ENCODE measurements at places on chromosomes 6 and 20. TPM values are rescaled to one million over a fixed set of nuclear protein-coding genes. Genes with fewer than 3 reads are reported as not detected.

The RBPJL gene
- not detected for total RNA-seq

- DNase-seq = no peak
Measured at GRCh38 chr6:108277295-108277694, 16.5 kb upstream of the SNX3 start.

The CALHM6 gene
- total RNA-seq = 3.2 TPM

The TSBP1 gene
- total RNA-seq = not detected

The ARG1 gene
- not detected for total RNA-seq

The PCK1 gene
- total RNA-seq = not detected

DNA sequence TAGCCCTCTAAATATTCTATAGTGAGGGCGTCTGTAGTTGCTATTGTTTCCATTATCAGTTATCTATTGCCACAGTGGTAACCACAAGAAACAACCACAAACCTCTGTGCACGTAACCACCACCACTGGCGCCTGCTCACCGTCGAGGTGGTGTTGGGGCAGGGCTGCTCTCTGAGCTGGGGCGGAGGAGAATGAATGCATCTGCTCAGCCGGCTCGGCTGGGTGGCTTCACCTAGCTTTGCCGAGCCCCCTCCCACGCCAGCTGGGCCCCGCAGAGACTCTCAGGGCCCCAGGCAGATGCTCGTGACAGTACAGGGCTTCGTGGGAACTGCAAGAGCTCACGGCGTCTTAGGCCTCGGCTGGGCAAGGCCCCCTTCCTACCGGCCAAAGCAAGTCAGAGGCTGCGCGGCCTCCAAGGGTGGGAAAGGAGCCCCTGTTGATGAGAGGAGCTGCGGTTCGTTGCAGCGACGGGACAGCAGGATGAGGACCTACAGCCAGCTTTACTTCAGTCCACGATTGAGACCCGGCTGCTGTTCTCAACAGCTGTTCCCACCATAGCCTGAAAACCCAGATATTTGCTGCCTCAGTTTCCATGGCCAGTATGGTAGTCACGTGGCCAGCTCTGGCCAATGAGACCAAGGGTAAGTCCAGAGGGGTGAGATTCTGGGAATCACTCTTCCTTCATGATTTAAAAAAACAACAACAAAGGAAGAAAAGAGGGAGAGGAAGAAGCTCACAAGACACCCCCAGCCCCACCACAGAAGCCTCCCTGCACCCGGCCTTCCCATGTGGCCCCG lies 120.2 kb upstream of the AFDN start:
- DNase-seq = no peak

DNA sequence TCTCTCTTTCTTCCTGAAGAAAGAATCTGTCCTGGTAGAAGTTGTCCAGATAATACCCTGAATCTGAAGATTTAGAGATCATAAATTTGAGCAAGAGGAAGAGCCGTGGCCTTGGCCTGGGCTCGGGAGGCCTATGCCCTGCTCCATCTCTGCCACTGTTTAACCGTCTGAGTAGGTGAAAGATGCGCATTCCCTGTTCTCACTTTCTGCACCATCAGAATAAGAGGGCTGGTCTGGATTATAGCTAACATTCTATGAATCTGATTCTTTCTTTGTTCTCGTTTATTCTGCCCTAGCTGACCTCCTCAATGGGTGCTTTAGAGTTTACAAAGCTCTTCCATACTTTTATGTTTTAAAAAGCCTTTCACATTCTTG lies 51.3 kb downstream of the ELOVL4 start:
- no peak for DNase-seq

GRCh38 chr20:58005581-58006345 lies 222.7 kb downstream of the ANKRD60 start:
- DNase-seq = no peak

DNA sequence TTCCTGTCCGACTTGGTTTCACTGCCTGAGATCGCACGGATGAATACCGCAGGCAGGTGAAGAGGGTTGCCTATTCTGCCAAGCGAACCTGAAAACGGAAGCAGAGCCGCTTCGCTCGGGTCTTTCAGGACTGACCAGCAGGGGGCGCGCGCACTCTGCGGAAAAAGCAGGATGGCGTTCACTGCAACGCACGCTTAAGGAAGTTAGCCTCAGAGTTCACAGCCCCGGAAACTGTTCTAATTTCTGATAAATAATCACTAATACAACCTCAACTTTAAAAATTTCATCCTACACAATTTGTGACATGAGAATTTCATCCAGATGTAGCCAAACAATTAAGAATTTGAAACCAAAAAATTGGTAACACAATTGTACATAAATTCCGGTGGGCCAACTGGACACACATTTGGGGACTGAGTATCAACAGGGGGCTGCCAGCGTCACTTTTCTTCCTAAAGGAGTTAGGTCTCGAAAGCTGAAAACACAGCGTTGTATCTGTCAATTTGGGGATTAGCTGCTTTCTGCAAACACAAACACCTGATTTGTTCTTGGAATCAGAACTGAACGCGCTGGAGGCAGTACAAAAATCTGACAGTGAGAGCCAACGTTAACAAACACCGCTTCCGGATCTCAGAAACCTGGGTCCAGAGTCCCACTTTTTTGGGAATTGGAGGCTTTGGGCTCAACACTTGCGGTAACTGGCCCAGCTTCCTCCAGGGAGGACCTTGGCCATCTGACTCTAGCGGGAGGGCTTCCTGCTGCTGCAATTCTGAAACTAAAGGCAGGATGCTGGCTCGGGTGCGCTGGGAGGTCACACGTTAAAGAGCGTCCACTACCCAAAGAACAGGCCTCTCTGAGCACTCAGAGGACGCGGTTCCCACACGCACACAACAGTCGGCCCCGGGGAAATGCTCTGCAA lies 8.8 kb downstream of the PXDC1 start:
- DNase-seq = peak; percentile 45

DNA sequence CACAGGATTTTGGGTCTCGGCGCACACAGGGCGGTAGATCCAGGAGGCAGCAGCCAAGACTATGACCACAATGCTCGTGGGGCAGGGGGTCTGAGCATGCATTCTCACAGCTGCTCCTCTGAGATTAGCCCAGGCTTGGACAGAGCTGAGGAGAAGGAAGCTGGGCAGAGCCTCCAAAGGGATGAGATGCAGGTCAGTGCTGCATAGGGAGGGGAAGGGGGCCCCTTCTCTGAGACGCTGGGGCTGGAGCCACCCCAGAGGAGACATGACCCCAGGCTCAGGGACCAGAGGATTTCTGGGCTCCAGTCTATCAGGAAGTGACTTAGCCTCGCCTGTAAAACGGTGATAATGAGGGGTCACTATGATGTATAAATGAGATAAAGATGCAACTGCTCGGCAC lies 93.9 kb downstream of the BFSP1 start:
- DNase-seq = no peak

DNA sequence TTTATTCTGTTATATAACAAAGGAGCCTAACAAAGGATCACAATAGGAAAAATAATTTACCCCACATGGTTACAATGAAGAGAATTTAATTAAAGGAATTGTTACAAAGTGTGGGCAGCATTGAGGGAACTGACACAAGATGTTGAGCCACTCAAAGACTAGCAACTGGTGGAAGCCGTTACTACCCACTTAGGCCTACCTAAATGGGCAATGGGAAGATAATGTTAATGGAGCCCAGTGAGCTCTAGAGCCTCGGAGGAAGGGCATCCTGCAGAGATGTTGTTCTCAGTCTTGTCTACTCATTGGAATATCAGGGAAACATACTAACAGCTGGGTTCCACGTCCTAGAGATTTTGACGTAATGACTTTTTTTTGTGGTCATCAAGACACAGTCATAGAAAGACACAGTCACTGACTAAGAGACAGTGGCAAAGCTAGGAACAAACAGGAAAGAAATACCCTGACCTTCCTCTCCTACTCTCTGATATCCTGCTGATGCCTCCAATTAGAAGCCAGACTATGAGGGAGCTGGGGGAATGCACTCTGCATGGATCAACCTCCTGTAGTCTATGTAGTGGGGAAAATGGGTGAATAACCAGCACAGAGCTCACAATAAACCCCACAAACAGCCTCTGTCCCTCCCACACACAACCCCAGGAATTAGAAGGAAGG lies 523.8 kb upstream of the FLRT3 start:
- no peak for DNase-seq

The PTP4A1 gene
- 78.5 TPM for total RNA-seq

The GHRH gene
- total RNA-seq = not detected

DNA sequence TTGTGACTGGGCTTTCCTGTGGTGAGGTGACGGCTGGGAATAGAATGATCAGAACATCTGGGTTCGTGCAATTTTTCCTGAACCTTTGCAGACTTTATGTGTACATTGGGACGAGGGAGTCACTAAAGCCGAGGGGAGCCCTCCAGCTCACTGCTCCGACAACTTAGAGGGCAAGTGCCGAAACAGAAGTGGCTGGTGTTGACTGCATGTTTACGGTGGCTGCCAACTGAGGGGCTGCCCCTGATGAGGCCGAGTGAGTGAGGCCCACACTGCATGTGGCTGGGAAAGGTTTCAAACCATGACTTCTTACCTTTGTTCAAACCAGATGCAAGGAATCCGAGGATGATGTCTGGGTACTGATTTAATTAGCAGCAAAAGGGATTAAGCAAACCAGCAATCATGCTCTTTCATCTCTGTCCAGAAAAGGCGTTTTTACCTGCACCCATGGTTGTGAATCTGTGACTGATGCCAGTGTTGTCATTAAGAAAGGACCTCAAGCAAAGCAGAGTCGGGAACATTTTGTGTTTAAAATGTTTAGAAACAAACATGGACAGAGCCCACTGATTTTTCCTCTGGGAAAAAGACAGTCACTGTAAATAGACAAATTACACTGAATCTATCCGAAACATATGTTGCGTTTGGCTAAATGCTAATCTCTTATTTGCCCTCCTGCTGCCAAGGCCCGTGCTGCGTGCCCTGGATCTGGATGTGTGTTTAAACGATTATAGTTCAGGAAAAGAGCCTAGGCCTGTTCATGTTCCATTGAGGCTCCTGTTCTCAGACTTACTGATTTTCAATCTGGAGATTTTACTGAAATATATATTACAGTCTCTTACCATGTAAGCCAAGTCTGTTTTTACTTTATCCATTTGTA lies 105.1 kb downstream of the UST start:
- DNase-seq = no peak

The SCRT2 gene
- total RNA-seq = not detected

DNA sequence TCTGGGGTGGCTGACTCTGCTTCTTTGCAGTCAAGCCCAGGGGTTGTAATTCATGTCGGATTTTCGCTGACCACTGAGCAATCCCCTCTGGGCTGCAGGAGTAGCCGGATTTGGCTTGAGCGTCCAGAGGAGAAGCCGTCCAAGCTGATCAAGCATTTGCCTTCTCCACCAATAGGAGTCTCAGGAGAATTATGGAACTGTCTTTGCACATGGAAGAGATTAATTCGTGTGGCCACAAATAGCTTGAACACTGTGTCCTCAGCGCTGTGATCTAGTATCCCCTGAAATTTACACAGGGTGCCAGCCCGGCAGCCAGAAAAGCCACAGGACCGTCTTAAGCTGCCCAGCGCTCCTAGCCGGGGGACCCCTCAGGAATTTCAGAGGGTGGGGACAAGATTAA lies 37.1 kb downstream of the EYA2 start:
- no peak for DNase-seq

The OLIG3 gene
- total RNA-seq = not detected

GRCh38 chr20:19851861-19852260 lies 93.8 kb downstream of the RIN2 start:
- DNase-seq = no peak

DNA sequence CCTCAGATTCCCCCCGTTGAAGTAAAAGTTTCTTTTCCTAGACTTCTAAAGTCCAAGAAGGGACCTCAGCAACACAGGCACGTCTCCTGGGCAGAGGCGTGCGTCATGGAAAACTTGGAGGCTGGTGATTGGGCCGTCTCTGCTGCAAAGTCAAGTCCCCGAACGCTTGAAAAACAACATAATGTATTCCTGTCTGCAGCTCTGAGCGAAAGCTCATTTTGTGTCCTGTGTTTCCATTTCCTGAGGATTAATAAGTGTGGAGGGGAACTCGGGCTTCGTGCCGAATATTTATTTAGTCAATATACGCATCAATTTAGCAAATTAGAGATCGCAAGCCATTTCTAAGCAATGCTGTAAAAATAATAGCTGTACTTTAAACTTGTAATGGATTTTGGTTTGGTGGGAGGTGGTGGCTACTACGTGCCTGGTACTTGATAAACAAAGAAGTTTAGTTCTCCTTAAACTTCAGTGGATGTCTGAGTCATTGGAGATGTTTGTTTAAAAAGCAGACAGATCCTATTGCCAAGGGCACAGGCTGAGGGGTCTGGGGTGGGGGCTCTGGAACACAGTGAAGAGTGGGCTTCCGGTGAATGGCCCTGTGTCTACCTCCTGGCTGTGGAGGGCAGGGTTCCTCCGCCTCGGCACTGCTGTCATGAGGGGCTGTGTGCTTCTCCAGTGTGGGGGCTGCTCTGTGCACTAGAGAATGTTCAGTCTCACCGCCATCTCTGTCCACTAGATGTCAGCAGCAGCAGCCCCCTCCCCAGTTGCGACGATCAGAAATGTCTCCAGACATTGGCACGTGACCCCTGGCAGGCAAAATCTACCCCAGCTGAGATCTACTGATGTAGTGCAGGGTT lies 21.8 kb downstream of the PCK1 start:
- no peak for DNase-seq

DNA sequence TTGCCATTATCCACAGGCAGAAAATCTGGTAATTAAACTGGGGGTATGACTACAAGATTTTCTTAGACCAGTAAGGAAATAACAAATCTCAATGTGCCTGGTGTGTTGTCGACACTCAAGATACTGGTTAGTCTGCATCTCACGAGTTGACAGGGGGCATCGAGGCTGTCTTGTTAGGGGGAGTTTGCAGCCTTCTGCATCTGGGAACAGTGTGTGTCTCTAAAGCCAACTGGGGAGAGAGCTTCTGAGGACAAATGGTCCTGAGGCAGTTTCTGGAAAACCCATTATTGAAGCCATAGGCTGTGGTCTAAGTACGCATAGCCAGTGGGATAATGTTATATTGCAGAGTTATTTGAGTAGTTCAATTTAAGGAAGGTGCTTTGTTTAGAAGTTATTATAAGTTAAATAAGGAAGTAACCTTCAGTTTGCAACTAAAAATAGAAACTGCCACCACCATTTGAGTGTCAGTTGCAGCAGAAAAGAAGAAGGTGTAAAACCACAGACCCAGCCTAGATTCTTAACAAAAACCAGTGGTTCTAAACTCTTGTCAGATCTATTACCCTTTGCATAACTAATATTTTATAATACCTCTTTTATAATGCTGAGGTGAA lies 15.4 kb upstream of the MAPK13 start:
- no peak for DNase-seq

- DNase-seq = no peak
Measured at GRCh38 chr6:166938150-166938549, 18.2 kb downstream of the RNASET2 start.

DNA sequence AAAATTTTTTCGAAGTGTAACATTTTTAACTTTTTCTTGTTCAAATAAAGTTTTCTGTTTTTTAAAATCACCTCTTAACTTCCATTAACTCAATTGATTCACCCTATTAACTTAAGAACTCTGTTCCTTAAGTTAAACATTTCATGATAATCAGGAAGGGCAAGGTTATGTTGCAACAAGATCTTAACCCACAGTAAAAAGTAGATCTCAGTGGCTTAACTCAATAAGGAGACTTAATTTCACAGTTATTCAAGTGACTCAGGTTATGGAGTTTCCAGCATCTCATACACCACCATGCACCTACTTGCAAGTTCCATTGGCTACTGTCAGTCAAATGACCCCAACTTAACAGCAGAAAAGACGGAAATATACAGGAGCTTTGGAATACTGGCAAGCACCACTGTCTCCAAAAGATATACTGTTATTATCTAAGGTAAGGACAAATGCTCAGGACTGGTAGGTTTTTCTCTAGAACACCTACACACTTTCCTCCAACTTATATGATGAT lies 11.2 kb downstream of the HLA-DQB1 start:
- DNase-seq = no peak

- DNase-seq = no peak
Measured at GRCh38 chr20:59360934-59361333, 60.5 kb downstream of the EDN3 start.

- DNase-seq = no peak
Measured at GRCh38 chr20:4050203-4050980, 35.0 kb upstream of the RNF24 start.

Measured in foreskin keratinocyte (primary cell).